ENCODE measurements at places on chromosomes 13 and 19.
A peak's percentile ranks its signal among the peaks of the same experiment; 100 is the strongest.

- no peak for DNase-seq
Measured at GRCh38 chr19:12665671-12666264, 774 bp downstream of the MAN2B1 start.

GRCh38 chr13:40611635-40612034, 54.8 kb downstream of the FOXO1 start:
- no peak for DNase-seq

DNA sequence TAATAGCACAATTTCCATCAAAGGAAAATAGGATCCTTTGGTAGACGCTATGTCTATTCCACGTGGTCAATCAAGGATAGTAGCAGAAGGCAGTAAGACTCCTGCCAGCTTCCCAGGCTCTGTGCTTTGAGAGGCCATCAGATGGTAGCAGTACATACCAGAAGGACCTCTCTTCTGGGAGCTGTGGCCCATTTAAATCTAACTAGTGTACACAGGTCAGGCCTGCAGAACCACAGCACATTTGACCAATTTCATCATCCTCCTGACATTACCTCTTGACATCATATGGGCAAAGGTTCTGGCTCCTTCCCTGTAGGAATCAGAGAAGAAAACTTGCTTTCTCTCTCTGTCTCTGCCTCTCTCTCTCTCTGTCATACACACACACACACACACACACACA, 229.6 kb upstream of the HTR2A start:
- no peak for DNase-seq

- no peak for DNase-seq
Measured at GRCh38 chr13:98792785-98793495, 40.5 kb upstream of the SLC15A1 start.

GRCh38 chr19:52992109-52993004, 21.4 kb upstream of the ERVV-1 start:
- peak; percentile 17 for DNase-seq
